ENCODE measurements at places on chromosomes 2 and 18. TPM values are rescaled to one million over a fixed set of nuclear protein-coding genes. Genes with fewer than 3 reads are reported as not detected.
A peak's percentile ranks its signal among the peaks of the same experiment; 100 is the strongest.

Gene ZNF385B
- total RNA-seq, result not detected

Gene C1GALT1C1L
- total RNA-seq, result not detected

Gene FAM110C
- 0.22 TPM for total RNA-seq

Gene CFC1
- total RNA-seq, result not detected

Gene PLEKHB2
- 55.4 TPM for total RNA-seq

- H3K4me3 ChIP-seq, result no peak overlapping the region
- no peak overlapping the region for H3K27ac ChIP-seq
- no peaks in the 10 kb centered on the region for H3K27me3 ChIP-seq
- no peaks in the 10 kb centered on the region for H3K36me3 ChIP-seq
- no peaks in the 10 kb centered on the region for H3K4me1 ChIP-seq
- no peak for DNase-seq
Observed at GRCh38 chr2:141806090-141806489, 324.7 kb downstream of the LRP1B start.

Gene RAB17
- total RNA-seq, result not detected

- no peaks in the 10 kb centered on the region for H3K27me3 ChIP-seq
- H3K4me1 ChIP-seq, result peaks cover 2% of the 10 kb centered on the region
- no peak for DNase-seq
Observed at GRCh38 chr18:23479829-23480505, 23.3 kb upstream of the RMC1 start.

DNA sequence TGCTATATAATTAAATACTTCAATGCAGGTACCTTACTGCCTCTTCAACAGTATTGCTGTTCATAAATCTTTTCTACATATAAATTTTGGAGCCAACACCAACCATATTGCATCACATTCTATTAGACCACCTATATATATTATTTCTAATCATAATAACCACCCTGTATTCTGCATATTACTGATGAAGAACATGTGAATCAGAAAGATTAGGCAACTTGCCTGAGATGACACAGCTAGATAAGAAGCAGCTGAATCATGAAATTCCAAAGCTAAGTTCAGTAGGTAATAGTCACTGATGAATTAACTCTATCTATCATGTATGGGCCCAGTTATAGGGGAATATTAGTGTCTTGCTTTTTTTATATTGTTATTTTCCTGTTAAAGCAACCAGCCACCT lies 161.8 kb downstream of the AGPS start:
- DNase-seq, result no peak
- peaks cover 14% of the 10 kb centered on the region for H3K4me1 ChIP-seq
- H3K27ac ChIP-seq, result no peak overlapping the region
- peaks cover 2% of the 10 kb centered on the region for H3K36me3 ChIP-seq

GRCh38 chr2:135997380-135997779 lies 12.0 kb upstream of the DARS1 start:
- no peak overlapping the region for H3K4me3 ChIP-seq
- H3K4me1 ChIP-seq, result peaks cover 30% of the 10 kb centered on the region
- DNase-seq, result no peak
- peaks cover 28% of the 10 kb centered on the region for H3K36me3 ChIP-seq
- H3K27me3 ChIP-seq, result no peaks in the 10 kb centered on the region

DNA sequence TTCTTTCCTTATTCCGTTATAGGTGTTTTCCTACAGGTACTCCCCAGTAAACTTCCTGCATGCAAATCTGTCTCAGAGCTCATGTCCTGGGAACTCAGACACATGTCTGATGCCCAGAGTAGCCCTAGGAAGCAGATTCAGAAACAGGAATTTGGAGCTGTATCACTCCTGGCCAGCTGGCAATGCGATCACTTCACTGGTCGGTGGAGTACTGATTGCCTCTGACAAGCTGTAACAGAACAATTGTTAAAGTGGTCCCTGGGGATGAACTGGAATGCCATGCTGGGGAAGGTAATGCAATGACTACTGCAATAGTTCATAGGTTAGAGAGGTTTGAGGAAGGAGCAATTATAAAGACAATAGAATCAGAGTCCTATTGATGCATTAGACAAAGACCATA lies 131.6 kb upstream of the DOCK10 start:
- no peak overlapping the region for H3K4me3 ChIP-seq
- H3K27ac ChIP-seq, result no peak overlapping the region
- H3K4me1 ChIP-seq, result no peaks in the 10 kb centered on the region
- no peaks in the 10 kb centered on the region for H3K36me3 ChIP-seq

DNA sequence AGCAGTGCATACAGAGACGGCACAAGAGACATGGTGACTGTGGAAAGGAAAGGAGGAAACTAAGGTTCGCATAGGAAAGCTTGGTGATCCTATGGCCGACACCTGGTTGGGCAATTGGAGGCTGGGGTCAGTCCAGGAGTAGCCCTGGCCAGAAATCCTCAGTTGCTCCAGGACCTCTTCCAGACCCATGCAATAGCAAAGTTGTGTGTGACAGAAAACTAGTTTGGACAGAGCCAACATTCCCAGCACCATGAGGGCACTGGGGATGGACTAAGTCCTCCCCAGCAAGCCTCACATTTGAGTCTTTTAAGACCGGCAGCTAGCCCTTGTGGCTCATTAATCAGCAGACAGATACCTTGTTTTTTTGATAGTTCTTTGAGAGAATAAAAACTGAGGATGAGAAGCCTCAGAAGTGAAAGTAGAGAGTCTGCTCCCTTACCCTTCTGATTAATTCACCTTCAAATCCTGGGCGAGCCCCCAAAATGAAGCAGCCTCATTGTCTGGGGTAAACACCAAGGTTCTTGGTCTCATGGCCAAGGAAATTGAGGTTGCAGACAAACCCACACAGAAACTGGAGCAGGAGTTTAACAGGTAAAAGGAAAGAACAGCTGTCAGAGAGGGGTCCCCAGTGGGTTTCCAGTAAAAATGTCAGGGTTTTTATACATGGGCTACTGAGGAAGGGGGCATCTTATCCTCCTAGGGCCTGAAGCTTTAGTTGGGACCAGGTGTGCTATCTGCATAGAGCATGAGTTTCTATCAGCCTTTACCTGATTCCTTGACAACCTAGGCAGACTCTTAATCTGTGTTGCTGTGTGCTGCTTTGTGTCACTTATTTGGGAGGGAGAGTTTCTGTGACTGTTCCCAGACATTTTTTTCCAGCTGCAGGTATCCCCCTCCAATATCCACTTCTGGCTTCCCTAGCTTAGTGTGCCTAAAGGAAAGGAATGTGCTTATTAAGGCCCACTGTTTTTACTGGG lies 39.1 kb downstream of the STK17B start:
- H3K27ac ChIP-seq, result peak overlapping the region; percentile 73
- peaks cover 28% of the 10 kb centered on the region for H3K4me1 ChIP-seq
- H3K4me3 ChIP-seq, result peak overlapping the region; percentile 28
- DNase-seq, result peak; percentile 59

Gene KCNG3
- total RNA-seq, result 0.04 TPM

DNA sequence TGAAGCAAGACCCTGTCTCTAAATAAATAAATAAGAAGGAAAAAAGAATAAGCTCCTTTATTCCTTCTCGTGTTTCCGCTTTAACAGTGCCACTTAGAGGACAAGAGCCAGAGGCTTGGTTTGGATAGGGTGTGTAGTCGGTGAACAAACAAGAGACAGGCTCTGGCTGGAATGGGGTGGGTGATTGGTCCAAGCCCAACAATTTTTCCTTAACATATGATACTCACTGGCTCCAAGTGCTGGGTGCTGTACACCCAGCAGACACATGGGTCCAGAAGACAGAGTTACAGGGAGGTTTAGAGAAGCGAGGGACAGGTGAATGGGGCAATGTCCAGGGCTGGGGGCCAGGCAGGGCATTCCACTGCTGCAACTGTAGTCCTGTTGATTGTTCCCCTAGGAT lies 77.8 kb downstream of the NCAPH start:
- no peak overlapping the region for H3K4me3 ChIP-seq
- DNase-seq, result no peak
- H3K4me1 ChIP-seq, result peaks cover 11% of the 10 kb centered on the region
- H3K27ac ChIP-seq, result no peak overlapping the region
- H3K36me3 ChIP-seq, result peaks cover 4% of the 10 kb centered on the region

DNA sequence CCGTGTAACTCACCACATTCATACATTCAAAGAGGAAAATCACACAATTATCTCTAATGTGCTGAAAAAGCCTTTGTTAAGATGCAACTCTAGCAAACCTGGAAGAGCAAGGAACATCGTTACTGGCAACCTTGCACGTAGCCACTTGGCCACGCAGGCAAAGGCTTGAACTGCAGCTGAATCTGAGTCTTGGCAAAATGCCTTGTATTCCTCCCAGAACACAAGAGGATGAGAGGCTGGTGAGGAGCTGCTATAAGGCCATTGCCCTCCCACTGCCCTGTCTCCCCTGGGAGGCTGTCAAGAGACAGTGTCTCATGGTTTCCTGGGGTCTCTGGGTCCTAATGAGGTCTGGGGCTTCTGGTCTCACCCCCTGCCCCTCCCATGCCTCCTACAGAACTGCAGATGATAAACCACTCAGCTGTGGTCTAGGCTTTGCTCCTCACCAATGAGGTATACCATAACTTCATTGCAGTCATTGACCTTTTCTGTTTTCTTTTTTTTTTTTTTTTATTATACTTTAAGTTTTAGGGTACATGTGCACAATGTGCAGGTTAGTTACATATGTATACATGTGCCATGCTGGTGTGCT lies 141.4 kb downstream of the SPP2 start:
- peaks cover 2% of the 10 kb centered on the region for H3K4me1 ChIP-seq
- no peak overlapping the region for H3K4me3 ChIP-seq
- H3K27ac ChIP-seq, result no peak overlapping the region
- no peak for DNase-seq
- peaks cover 18% of the 10 kb centered on the region for H3K27me3 ChIP-seq
- peaks cover 2% of the 10 kb centered on the region for H3K36me3 ChIP-seq

DNA sequence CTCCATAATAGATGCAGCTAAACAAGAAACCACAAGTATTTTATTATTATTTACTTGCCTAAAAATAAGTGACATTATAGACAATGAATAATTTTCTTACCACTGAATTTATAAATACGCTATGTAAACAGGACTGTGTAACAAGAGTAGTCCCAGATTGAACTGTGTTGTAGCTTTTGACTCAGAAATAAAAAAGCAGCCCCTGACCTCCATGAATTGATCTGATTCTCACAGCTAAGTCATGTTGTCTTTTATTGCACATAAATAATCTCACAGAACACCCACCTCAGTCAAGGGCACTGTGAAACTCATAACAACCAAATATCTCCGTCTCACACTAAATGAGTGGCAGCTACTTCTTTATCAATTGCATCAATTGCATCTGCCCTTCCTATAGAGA lies 171.6 kb downstream of the TMX3 start:
- H3K27ac ChIP-seq, result no peak overlapping the region
- no peaks in the 10 kb centered on the region for H3K4me1 ChIP-seq
- no peaks in the 10 kb centered on the region for H3K36me3 ChIP-seq
- no peak for DNase-seq
- H3K4me3 ChIP-seq, result no peak overlapping the region
- no peaks in the 10 kb centered on the region for H3K27me3 ChIP-seq

Gene INSIG2
- total RNA-seq, result 18.4 TPM

Gene MROH2A
- total RNA-seq, result not detected

- H3K27me3 ChIP-seq, result peaks cover 1% of the 10 kb centered on the region
- no peak overlapping the region for H3K4me3 ChIP-seq
- no peak for DNase-seq
- H3K36me3 ChIP-seq, result no peaks in the 10 kb centered on the region
Observed at GRCh38 chr2:2798337-2798736, 467.3 kb upstream of the MYT1L start.

DNA sequence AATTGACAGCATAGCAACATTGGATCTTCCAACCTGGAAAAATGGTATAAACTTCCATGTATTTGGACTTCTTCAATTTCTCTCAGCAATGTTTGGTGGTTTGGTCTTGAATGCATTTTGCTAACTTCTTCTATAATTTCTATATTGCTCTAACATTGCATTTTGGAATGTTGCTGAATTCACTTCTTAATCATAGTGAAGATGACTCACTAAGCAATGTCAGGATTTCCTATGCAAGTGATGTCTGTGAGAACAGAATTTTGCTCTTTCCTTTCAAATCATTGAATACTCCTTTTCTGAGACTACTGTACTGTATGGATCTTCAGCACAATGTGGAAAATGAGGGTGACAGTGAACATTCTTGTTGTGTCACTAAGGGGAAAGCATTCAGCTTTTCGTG lies 28.9 kb upstream of the CDH19 start:
- H3K4me3 ChIP-seq, result no peak overlapping the region
- H3K36me3 ChIP-seq, result no peaks in the 10 kb centered on the region
- no peaks in the 10 kb centered on the region for H3K4me1 ChIP-seq
- no peaks in the 10 kb centered on the region for H3K27me3 ChIP-seq
- H3K27ac ChIP-seq, result no peak overlapping the region

DNA sequence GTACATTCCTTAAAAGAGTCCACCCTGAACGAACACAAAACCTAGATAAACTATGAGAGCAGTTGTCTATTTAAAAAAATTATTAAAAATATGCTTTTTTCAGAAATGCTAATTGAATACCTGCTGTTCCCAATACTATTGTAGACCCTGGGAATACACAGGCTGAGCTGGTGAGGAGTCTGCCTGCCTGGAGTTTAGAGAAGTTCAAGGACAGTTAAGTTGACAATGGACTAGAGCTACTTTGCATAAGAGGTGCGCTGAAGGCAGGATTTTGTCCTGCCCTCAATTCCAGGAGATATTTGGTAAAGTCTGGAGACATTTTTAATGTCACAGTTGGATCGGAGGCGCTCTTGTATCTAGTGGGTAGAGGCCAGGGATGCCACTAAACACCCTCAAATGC lies 110.2 kb downstream of the SETBP1 start:
- H3K4me1 ChIP-seq, result peaks cover 6% of the 10 kb centered on the region
- no peaks in the 10 kb centered on the region for H3K36me3 ChIP-seq
- DNase-seq, result no peak
- H3K4me3 ChIP-seq, result no peak overlapping the region
- no peak overlapping the region for H3K27ac ChIP-seq

Data from activated CD4-positive, alpha-beta T cell treated with anti-CD3 and anti-CD28 coated beads, Interleukin-2, amount 10 ng/mL, durations not matched to agents 7 days and 5 days (primary cell).